Astrocyte of the spinal cord (primary cell): ENCODE measurements at places on chromosomes 11 and 22.

GRCh38 chr11:99257131-99257530 is 236.4 kb downstream of the CNTN5 start:
- DNase-seq: no peak

- no peak for DNase-seq
These were observed 15.0 kb upstream of the MOB2 start for GRCh38 chr11:1501421-1502167.

- no peak for DNase-seq
These were observed 33.2 kb downstream of the SPATA19 start for GRCh38 chr11:133811850-133812685.

GRCh38 chr11:119580751-119581150 is 148.2 kb downstream of the NECTIN1 start:
- no peak for DNase-seq

- DNase-seq: no peak
These were observed 45.1 kb downstream of the THAP12 start for GRCh38 chr11:76335842-76336241.

- no peak for DNase-seq
These were observed 272.1 kb downstream of the FAM76B start for GRCh38 chr11:95517453-95517852.

DNA sequence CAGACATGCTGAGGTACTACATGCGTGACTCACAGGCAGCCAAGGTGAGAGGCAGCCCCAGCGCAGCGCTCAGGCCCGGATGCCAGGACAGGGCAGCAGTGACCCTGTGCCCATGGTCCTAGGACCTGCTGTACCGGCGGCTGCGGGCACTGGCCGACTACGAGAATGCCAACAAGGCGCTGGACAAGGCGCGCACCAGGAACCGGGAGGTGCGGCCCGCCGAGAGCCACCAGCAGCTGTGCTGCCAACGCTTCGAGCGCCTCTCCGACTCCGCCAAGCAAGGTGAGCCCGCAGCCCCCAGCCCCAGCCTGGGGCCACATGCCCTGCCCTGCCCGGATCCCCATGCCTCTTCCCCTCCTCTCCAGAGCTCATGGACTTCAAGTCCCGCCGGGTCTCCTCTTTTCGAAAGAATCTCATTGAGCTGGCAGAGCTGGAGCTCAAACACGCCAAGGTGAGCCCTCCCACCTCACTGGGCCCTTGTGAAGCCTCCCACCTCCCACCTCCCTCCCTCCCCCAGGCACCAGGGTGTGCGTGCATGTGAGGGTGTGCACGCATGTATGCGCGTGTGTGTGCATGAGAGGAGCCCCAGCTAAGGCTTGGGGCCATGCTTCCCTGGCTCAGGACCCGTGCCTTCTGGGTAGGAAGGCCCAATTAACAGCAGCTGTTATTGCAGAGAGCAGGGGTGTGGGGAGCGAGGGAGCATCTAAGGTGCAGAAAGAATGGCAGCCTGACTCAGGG is 5.3 kb downstream of the CFL1 start:
- no peak for DNase-seq

DNA sequence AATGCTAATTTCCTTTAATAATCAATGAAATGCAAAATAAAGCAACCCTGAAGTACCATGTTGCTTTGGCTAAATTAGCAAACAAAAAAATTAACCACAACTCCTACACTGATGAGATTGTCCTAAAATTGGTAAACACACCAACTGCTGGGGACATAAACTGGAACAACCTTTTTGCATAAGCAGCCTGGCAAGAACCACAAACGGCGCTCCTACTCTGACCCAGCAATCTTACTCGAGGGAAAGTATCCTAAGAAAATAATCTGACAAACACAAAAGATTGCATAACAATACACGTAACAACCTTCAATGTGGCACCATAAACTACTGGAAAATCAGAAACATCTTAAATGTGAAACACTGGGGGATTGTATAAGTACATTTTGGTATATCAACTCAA is 189.8 kb upstream of the PITPNB start:
- DNase-seq: no peak

- DNase-seq: no peak
These were observed 2.4 kb upstream of the ATP5MG start for GRCh38 chr11:118398791-118399559.

DNA sequence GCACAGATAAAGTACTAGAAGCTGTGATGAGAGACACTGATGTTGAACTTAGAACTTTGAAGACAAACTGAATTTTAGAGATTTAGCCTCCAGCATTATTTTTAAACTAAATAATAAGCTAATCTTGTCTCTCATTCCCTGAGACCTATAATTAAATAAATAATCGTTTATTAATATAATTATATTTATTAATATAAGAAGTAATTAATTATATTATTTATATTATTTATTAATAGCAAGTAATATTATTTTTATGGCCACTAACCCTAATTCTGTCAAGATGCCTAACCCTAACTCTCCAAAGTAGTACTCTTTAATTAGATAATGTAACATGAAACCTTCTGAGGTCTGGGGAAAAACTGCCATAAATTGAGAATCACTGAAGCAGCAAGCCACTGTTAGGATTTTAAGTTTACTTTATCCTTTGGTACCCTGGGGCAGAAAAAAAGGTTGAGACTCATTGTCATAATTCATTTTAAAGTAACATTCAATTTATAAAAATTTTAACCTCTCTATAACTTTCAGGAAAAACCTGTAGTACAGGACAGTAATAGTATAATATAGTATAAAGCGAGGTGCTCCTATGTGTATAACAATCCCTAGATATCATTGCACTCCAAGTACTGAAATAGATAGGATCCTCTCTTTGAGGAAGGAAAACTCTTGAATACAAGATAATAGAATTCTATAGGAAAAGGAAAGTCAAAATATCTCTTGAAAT is 85.4 kb downstream of the TTC28 start:
- no peak for DNase-seq

DNA sequence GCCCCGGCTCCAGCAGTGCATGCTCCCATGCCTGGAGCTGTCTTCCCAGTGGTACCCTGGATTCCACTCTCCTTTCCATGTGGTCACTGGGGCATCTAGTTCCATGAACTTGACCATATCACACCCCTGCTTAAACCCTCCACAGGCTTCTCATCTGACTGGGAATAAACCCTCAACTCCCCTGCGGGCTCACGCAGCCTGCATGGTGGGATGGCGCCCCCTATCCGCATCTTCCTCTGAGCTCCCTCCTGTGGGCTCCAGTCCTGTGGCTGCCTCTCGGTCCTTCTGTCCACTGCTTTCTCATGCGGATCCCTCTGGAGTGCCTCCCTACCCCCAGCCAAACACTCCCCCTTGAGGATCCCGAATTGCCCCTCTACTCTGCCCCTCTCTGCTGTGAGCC is 41.4 kb upstream of the TTLL12 start:
- DNase-seq: peak; percentile 5

GRCh38 chr11:95897731-95898130 is 26.2 kb downstream of the MTMR2 start:
- peak; percentile 67 for DNase-seq

DNA sequence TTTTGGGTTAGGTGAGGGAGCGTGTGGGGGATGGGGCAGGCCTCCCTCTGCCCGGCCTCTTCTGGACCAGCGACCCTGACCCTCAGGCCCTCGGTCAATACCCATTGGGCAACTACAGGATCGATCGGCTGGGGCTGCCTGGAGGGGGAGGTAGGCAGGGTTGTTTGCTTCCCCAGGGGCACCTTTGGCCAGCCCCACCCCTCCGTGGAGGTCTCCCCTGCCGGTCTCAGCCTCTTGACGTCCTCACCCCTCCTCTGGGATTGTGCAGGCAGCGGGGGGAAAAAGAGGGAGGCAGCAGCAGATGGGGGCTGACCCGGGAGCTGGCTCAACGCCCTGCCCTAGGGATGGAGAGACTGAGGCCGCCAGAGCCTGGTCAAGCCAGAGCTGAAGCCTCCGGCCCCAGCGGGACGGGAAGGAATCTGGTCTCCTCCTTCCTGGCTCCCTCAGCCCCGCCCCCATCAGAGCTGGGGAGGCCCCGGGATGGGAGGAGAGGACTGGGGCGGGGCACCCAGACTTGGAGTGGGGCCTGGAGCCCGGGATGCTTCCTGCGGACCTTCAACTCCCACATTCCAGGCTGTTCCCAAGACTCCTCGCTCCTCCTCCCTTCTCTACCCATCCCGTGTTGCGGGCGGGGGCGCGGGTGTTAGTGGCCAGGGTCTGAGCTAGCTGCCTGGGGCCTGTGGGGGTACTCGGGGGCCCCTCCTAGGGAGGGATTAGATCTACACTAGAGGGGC is 14.4 kb upstream of the CDC42EP1 start:
- peak; percentile 97 for DNase-seq
